Cerebellar nuclear complex (tissue), 1 donor: ENCODE measurements at places on chromosomes 1 and 21.

DNA sequence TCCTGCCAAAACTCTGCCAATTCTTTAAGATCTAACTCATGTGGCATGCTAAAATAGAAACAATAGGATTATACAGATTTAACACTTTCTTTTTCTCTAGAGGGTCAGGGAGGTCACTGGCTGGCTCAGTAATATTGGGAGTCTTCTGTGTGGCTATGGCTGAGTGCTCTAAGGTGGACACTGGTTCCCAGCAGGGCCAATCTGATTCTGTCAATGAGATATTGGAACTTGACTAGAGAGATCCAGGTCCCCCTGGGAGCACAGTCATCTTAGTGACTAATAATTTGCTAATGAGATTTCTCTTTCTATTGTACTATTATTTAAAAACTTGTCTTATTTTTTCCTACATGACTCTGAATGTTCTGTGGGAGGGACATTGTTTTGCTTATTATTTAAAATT is 69.1 kb upstream of the ZP4 start:
- DNase-seq: no peak

- no peak for DNase-seq
Measured at GRCh38 chr1:182575540-182576149, 13.4 kb downstream of the RNASEL start.

DNA sequence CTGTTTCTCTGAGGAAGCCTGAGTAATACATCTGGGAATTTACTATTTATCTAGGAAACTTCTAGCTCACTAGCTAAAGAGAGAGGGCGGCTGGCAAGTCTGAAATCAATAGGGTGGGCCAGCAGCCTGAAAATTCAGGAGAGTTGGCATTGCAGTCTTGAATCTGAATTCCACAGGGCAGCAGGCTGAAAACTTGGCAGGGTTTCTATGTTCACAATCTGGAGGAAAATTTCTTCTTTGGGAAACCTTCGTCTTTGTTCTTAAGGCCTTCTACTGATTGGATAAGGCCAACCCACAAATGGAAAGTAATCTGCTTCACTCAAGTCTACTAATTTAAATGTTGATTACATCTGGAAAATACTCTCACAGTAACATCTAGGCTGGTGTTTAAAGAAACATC is 101.0 kb upstream of the COG2 start:
- no peak for DNase-seq

GRCh38 chr1:23889074-23889473 is 21.0 kb upstream of the FUCA1 start:
- DNase-seq: no peak

DNA sequence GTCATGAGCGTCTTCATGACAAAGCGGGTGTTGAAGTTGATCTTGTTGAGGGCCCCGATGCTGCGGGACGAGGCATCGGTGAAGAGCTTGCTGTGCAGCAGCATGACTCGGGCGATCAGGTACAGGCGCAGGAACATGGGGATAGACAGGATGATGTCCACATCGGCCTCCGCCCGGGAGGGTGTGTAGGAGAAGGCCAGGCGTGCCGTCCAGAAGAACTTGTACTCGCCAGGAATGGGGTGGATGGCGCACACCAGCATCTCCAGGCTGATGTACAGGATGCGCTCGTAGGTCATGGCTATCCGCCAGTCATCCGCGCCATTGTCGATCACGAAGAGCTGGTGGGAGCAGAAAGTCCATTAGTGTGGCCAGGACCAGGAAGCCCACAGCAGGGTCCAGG is 98.0 kb downstream of the KCNN3 start:
- no peak for DNase-seq

GRCh38 chr1:29083317-29084195 is 40.1 kb downstream of the TMEM200B start:
- DNase-seq: no peak
